ENCODE measurements at places on chromosomes 7 and 10. TPM values are rescaled to one million over a fixed set of nuclear protein-coding genes. Genes with fewer than 3 reads are reported as not detected.

The SFTPA1 gene
- not detected for total RNA-seq

The CUZD1 gene
- total RNA-seq: 0.13 TPM

The UPK3BL2 gene
- not detected for total RNA-seq

The LRGUK gene
- total RNA-seq: under 0.01 TPM

The GFRA1 gene
- 5.2 TPM for total RNA-seq

The CLRN3 gene
- not detected for total RNA-seq

Measured in epithelial cell of alveolus of lung (primary cell).